ENCODE measurements at places on chromosomes 5 and 9.

- DNase-seq, result no peak
Measured at GRCh38 chr5:61159836-61160235, 2.4 kb downstream of the SMIM15 start.

DNA sequence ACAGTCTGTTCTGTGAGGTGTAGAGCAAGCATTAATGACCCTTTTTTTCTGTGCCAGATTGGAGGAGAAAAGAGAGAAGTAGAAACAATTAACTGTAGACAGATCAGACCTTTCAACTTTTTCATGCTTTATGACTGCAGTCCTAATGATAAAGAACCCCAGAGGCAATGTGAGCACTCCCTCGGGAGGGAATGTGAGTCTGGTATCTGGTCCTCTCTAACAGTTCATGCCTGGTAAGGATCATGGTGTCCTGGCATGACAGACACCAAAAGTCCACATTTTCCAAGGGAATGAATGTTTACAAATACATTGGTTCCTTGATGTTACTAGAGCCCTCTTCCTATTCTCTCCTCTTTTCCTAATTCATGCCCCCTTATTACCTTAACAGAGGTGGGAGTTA, 70.3 kb downstream of the MTAP start:
- no peak for DNase-seq

DNA sequence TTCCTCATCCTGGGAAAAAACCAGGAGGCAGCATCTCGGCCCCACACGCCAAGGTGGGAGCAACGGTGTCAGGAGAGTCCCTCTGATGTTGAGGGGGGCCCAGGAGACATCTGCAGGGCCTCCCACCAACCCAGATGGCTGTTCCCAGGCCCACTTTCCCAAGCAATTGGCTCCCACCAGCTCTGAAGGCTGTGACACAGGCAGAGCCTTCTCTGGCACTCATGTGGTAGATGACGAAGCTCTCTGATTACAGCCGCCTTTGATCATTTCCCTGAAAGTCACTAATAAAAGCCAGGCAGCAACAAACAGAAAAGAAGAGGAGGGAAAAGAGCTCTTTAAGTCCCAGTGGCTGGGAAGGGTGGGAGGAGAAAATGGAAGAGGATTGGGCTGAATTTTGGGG, 226.5 kb downstream of the CDK5RAP2 start:
- DNase-seq, result no peak

DNA sequence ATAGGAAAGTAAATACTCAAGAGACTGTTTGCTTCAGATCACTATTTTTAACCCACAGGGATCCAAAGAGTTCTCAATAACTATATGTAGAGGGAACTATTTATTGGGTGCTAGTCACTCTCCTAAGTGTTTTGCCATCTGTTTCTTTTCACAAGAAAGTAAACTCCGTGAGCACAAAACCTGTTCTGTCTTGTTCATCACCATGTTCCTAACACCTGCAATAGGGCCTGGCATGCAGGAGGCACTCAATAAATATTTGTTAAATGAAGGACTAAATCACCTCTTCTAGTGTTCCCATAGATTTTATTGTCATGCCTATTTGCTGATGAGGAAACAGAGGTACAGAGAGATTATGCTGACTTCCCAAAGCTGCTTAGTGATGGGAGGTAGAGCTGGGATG, 118.2 kb downstream of the VCAN start:
- no peak for DNase-seq

DNA sequence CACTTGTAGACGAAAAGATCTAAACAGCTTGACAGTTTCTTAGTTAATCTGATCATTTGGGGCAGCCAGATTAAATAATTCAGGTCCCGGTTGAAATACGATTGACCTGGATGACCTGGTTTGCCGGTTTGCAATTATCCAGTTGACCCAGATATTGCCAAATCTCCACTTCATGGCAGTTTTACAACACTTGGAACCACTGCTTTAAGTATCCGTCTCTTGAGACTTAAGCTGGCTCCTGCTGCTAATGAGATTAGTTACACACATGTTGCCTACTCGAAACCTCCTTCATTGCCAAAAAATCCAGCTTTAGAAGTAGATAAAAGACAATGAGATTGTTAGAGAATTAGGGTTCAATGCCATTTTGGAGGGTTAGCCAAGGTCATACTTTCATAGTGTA, 136.2 kb upstream of the HAPLN1 start:
- DNase-seq, result no peak

DNA sequence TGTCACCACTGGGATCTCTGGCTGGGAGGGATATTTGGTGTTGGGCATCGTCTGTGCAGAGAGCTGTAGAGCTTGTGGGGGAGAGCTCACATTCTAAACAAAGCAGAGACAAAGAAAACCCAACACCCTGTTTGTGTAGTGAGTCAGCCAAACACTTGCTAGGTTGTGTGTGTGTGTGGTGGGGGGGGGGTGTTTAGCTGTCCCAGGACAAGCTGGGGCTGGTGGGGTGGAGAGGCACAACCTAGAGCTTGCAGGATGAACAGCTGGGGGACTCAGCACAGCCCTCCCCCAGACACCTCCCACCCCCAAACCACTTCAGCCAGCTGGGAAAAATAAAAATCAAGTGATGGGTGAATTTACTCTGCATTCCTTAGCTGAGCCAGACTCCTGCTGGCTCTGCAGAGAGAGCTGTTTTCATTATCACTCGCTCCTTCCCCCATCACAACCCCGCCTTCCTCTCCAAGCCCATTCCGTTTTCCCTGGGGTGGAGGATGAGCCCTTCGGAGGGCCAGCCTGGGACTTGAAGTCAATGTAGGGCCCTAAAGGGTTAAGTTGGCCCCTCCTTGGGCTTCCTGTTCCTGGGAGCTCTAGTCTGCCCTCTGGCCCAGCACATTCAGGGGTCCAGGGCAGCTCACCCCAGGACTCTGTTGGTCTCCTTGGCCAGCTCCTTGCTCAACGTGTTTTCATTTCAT, 2.6 kb downstream of the OLFML2A start:
- DNase-seq, result no peak

DNA sequence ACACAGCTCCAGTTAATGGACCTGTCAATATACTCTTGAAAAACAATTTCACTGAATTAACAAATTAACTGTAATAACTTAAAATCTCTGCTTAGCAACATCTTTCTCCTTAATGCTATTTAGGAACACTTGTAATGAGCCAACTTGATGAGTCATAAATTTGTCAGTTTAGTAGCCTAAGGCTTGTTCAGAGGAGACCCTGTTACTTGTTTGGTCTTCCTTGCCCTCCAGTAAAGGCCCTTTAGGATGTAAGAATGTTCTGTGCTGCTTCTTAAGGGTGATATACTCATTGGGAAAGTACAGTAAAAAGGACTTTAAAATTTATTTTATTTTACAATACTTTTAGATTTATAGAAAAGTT, 11.4 kb upstream of the MATR3 start:
- no peak for DNase-seq

- DNase-seq, result no peak
Measured at GRCh38 chr5:1040571-1040970, 32.0 kb downstream of the NKD2 start.

GRCh38 chr9:134936346-134937163, 18.8 kb upstream of the FCN1 start:
- DNase-seq, result no peak

- DNase-seq, result no peak
Measured at GRCh38 chr9:116697887-116698286, 10.8 kb downstream of the TRIM32 start.

DNA sequence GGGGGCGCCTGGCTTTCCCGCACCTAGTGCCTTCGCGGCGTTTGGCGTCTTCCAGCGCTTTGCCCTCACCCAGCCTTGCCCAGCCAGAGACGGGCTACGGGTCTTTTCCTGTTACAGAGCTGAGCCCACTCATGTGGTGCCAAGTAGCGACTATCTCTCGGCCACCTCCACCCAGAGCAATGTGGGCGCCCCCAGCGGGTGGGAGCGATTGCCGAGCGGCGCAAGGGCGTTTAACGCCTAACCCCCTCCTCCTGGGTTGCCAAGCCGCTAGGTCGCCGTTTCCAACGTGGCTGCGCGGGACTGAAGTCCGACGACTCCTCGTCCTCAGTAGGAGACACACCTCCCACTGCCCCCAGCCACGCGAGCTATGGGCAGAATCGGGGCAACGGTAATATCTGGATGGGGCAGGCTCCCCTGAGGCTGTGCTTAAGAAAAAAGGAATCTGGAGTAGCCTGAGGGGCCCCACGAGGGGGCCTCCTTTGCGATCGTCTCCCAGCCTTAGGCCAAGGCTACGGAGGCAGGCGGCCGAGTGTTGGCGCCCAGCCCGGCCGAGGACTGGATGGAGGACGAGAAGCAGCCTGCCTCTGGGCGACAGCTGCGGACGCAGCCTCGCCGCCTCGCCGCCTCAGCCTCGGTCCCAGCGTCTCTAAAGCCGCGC, 5.8 kb downstream of the TLX3 start:
- DNase-seq, result peak; percentile 9

DNA sequence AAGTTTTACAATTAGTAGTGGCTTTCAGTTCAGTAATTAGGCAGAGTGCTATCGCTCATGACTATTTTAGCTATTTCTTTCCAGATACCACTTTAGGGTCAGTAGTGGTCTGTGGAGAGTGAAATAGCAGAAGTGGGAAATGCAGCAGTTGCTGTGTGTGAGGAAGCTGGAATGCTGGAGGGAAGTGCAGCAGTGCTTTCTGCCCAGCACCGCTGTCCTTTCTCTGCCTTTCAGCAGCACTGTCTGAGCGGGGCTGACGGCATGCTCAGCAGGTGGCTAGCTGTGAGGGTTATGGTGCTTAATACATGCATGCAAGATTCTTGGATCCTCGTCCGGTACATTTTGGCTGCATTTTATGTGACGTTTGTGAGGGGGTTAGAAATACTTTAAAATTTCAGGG, 213.9 kb downstream of the PBX3 start:
- no peak for DNase-seq

DNA sequence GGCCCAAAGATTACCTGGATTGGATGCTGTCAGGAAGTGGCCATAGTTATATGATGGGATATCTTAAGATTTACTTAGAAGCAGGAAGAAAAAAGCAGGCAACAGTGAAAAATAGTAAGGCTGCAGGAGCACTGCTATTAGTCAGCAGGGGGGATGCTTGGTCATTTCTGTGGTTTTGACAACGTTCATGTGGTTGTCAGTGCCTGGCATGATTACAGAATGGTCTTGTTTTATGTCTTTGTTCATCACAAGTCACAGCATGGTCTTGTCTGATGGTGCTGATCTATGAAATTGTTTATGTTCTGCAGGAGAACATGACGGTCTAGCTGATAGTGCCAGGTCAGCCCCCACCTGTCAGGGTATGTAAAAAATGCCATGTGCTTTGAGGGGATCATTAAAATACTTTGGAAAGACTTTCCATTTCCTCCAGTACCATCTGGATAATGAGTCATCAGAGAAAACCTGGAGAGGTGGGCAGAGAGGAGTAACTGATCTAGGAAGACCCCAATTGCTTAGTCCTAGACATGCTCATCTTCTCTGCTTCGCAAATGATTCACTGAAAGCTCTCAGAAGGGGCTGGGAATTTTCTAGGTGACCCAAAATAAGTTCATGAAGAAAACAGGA, 48.5 kb downstream of the PLGRKT start:
- DNase-seq, result peak; percentile 23

DNA sequence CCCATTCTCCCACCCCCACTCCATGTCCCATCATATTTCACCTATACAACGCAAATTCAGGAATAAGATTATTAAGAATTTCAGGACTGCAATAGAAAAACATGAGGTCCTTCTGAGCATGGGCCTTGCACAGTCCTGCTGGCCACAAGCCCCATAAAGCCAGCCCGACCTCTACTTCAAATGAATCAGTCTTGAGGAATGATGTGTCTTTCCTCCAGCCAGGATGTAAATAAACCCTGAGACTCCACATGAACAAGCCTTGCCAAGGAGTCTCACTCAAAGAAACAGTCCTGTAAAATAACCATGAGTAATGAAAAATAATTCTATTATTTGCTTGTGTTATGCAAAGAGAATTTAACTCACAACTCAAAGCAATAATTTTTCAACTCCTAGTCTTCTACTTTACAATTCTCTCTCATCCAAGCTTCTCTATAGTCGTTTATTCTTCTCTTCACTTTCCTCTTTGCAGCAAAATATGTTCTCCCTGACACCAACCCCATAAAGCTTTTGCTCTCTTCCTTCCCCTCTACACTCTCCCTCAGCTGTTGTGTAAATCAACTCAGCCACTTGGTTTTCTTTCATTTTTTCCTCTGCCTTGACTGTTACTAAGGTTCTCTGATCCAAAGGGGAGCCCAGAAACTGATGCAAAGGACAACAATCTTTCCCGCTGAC, 140.1 kb upstream of the MOCS2 start:
- DNase-seq, result no peak

DNA sequence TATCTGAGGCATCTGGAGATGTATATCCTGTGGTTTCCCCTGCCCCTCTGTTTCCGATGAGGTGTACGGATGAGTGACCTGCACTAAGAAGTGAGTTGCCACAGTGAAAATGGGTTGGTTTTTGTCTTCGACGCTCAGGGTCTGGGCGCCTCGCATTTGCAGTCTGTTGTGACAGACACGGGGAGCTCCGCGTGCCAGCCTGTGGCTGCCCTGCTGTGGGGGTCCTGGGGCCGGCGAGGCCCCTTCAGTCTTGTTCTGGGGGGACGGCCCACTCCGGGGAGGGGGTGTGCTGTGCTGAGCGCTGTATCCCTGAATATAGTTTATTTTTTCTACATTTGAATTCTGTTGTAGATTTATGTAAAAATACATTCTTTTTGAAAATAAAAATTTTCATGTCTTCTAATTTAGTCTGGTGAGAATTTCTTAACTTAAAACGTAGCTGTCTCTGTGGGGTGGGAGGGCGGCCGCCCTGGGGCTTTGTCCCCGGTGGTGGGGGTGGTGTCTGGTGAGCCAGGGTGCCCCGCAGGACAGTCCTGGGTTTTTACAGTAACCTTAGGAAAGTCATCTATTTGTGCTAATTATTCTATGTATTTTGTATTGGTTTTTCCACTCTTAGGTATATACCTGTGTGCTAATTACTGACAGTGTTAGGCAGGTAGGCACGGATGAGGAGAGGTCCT, 4.7 kb downstream of the RNU6ATAC start:
- DNase-seq, result no peak

- no peak for DNase-seq
Measured at GRCh38 chr5:89016741-89017303, 133.8 kb upstream of the MEF2C start.

- DNase-seq, result peak; percentile 43
Measured at GRCh38 chr9:88280816-88281382, 107.3 kb upstream of the SPIN1 start.

- DNase-seq, result no peak
Measured at GRCh38 chr9:123438321-123438720, 82.3 kb downstream of the CRB2 start.

GRCh38 chr5:156128026-156128425, 198.9 kb upstream of the SGCD start:
- no peak for DNase-seq

DNA sequence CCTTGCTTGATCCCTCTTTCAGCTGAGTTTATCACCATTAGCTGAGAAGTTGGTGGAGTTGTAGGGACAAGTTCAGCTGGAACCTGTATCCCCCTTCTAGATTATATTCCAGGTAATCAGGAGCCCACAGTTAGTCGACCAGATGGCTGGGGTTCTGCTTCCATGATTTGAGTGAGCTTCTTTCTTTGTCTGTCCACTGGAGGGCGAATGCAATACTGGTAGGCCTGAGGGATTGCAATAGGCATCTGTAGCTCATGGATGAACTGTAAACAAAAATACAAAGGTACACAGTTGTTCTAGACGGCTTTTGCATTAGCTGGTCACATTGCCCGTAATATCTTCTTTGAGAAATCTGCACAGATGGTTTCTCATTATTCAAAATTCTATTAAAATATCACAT, 88.9 kb downstream of the PCSK5 start:
- DNase-seq, result no peak

- no peak for DNase-seq
Measured at GRCh38 chr5:83157163-83157562, 79.8 kb downstream of the XRCC4 start.

GRCh38 chr5:133921069-133921468, 47.4 kb downstream of the C5orf15 start:
- no peak for DNase-seq

Data from stimulated activated naive CD8-positive, alpha-beta T cell treated with anti-CD3 and anti-CD28 coated beads, Interleukin-15, Interleukin-2, amounts not matched to agents 100 U/mL and 50 U/mL, for 24 hours (primary cell).